ENCODE measurements at places on chromosomes 7 and 10. TPM values are rescaled to one million over a fixed set of nuclear protein-coding genes. Genes with fewer than 3 reads are reported as not detected.

The SPACDR gene
- total RNA-seq: 0.58 TPM

The C10orf120 gene
- not detected for total RNA-seq

The GNAT3 gene
- not detected for total RNA-seq

The SKIDA1 gene
- 7.5 TPM for total RNA-seq

The TUBB8 gene
- 0.12 TPM for total RNA-seq

The FAM180A gene
- not detected for total RNA-seq

The DDX21 gene
- total RNA-seq: 29.7 TPM

The ELOVL3 gene
- 1.3 TPM for total RNA-seq

The PAX4 gene
- total RNA-seq: not detected

The BAMBI gene
- total RNA-seq: 32.5 TPM

The C10orf95 gene
- total RNA-seq: 0.35 TPM

The NOLC1 gene
- total RNA-seq: 25.2 TPM

The C7orf57 gene
- total RNA-seq: 0.29 TPM

The VGF gene
- 0.23 TPM for total RNA-seq

The TRIL gene
- total RNA-seq: 110 TPM

The FAM24B gene
- total RNA-seq: 5.8 TPM

The HGF gene
- total RNA-seq: 4.4 TPM

The SRRT gene
- total RNA-seq: 81.9 TPM

The HMX2 gene
- 0.99 TPM for total RNA-seq

The PITX3 gene
- 3.7 TPM for total RNA-seq
